ENCODE measurements at places on chromosomes 4 and X.

- DNase-seq = no peak
Measured at GRCh38 chrX:12360986-12361598, 222.8 kb downstream of the FRMPD4 start.

- no peak for DNase-seq
Measured at GRCh38 chrX:7596822-7597221, 246.1 kb upstream of the VCX start.

DNA sequence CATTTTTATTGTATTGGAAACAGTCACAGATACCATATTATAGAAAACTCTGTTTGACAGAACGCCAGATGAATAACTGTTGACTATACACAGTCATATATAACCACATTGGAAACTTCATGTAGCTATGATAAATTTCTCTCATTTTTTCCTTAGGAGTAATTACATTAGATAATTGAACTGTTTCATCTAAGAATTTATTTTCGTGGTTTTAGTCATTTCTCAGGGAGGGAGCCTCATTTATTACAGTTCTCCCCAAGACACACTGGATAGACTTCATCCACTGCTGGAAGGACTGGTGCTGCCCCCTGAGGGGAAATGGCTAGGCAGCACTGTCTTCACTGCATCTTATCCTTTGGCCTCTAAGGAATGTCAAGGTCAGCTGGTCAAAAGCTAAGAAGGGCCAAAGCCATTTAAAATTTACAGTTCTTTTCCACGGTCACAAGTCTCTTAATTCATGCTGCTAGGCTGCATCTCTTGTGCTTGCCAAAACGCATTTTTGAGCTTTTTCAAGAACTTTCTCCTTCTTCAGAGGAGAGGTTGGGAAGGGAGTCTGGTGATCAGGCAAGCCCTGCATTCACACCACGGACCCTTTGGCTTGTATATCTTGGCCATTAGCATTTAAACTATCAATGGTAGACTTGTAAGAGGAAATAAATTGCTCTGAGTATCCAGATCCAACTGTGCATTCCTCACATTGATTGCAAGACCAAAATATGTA is 145.1 kb downstream of the CBR4 start:
- DNase-seq = no peak

GRCh38 chr4:8289151-8289750 is 19.7 kb downstream of the HTRA3 start:
- no peak for DNase-seq

DNA sequence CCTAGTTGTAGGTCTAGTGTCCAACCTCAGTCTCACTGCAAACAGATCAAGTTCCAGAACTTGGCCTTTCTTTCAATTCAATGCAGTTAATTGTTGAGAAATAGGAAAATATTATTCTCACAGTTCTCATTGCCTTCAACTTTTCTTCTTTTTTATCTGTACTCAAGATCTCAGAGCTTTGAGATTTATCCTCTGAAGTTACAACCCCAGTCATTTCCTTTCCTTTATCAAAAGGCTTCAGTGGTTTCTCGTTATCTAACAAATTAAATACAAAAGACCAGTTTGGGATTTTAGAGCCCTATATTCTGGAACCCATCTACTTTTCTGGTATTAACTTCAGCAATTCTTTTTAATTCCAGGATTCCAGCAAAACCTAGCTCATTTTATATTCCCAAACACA is 130.2 kb downstream of the TMA16 start:
- DNase-seq = no peak

DNA sequence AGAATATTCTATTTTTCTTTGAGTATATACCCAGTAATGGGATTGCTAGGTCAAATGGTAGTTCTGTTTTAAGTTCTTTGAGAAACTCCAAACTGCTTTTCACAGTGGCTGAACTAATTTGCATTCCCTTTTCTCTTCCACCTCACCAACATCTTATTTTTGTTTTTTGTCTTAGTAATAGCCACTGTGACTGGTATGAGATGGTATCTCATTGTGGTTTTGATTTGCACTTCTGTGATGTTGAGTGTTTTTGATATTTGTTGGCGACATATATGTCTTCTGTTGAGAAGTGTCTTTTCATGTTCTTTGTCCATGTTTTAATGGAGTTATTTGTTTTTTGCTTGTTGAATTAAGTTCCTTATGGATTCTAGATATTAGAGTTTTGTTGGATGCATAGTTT is 24.4 kb downstream of the AIMP1 start:
- DNase-seq = no peak

GRCh38 chr4:85970535-85970934 is 389.3 kb downstream of the MAPK10 start:
- DNase-seq = no peak

- no peak for DNase-seq
Measured at GRCh38 chrX:106612393-106612763, 600 bp downstream of the RADX start.

GRCh38 chr4:105551965-105552746 is at the start of gene ARHGEF38:
Gene ARHGEF38 (plus strand): TSS chr4:105552620. CDS start chr4:105552766, 146 bp downstream.
- DNase-seq = no peak

DNA sequence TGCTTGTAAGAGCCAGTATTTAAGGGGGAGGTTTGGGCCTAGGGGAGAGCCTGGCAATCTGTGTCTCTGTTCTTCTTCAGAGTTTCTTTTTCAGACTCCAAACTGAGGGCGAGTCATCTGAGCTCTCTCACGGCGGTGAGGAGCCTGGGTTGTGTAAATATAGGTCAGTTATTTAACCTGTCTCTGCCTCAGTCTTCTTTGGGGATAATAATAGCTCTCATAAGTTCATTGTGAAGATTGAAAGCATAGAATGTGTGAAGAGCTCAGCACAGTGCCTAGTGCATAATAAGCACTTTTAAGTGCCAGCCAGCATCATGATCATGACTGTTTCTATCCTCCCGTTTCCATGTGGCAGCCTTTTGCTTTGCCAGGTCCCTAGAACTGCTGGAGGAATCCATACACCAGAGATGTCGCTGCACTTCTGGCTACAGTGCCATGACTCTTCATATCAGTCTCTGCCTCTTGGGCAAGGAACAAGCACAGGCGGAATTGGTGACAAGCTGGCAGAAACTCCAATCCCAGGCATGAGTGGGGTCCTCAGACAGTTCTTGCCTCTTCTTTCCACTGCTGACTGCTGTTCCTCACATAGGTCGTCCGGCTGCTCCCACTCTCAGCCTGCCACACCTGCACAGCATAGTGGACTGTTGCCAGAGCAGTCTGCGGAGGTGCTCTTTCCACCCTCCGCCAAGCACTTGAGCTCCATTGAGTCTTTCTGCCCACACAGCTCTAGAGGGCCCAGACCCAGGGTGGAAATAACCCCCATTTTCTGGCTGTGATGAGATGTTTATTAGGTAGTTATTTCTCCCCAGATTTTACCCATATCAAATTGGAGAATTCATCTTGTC is 103.7 kb upstream of the MAML3 start:
- no peak for DNase-seq
